ENCODE measurements at places on chromosomes 5 and 9. TPM values are rescaled to one million over a fixed set of nuclear protein-coding genes. Genes with fewer than 3 reads are reported as not detected.

GRCh38 chr5:154779105-154779504 lies 23.9 kb downstream of the LARP1 start:
- no peak for DNase-seq

DNA sequence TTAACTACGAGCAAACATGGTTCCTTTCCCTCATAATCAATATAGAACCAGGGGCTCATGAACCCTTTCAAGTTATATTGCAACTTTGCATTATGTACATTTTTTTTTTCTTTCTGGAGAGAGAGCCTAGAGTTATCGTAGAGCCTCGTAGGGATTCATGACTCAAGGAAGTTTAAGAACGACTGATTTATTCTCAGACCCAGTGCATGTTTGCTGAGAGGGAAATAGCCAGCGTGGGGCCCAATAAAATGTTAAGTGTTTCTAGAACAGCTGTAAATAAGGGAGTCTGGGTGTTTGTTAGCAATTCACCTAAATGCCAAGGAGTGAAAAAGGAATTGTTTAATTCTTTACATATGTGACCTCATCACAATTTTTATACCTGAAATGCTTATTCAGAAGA lies 119.0 kb upstream of the KLF9 start:
- DNase-seq: no peak

GRCh38 chr9:93009337-93010015 lies 49.0 kb upstream of the SUSD3 start:
- no peak for DNase-seq

GRCh38 chr9:19379283-19379682 lies 753 bp downstream of the RPS6 start:
- no peak for DNase-seq

GRCh38 chr5:160297004-160297403 lies 15.4 kb downstream of the CCNJL start:
- DNase-seq: no peak

GRCh38 chr5:80195837-80196400 lies 59.9 kb downstream of the SERINC5 start:
- DNase-seq: no peak

DNA sequence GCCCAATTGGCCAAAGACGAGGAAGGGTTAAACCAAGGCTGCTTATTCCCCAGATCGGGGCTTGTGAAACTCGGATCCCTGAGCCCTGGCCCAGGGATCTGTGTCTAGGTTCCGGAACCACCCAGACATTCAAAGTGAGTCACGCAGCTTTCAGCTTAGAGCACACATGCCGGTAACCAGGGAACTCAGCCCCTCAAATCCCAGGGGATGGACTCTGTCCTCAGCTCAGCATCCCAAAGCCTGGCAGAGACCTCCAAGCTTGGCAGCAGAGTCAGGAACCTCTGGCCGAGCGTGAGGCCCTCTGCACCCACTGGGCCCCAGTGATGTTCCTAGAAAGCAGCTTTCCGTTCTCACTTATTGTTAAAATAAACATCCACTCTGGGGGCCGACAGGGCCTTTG lies 5.1 kb downstream of the PNPLA7 start:
- DNase-seq: no peak

The CCNO gene
- 6.1 TPM for polyA plus RNA-seq

The FAM114A2 gene
- polyA plus RNA-seq: 22.3 TPM

DNA sequence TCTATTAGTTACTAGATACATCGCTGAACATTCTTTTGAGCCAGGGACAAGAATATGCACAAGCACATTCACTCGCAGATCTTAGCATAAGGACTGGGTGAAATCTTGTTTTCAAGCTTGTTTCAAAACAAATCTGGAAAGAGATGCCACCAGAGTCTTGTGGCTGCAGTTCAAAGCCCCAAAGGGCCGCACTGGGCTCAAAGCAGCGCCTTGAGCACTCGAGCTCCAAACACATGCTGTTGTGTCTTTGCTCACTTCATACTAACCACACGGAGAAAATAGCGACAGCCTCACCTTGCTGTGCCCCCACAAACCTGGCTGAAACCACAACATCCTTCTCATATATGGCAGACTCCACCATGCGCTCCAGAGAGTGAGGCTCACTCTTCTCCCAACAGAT lies 34.2 kb upstream of the IL7R start:
- DNase-seq: no peak

DNA sequence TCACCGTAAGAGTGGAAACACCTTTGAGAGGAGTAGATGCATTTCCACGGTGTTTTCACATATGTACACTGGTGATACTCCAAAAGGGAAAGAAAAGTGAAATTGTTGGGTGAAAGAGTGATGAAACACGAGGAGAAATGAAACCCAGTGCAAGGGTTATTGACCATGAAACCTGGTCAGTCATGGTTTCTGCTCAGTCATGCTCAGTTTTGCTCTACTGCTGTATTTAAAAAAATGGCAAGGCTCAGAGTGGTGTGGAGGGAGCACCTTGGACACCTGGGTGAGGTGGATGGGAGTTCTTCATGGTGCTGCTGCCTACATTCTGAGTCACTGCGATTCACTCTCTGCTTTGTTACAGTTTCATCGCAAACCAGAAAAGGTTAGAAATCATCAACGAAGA lies 32.3 kb downstream of the NTRK2 start:
- no peak for DNase-seq

The BAAT gene
- 0.13 TPM for polyA plus RNA-seq

DNA sequence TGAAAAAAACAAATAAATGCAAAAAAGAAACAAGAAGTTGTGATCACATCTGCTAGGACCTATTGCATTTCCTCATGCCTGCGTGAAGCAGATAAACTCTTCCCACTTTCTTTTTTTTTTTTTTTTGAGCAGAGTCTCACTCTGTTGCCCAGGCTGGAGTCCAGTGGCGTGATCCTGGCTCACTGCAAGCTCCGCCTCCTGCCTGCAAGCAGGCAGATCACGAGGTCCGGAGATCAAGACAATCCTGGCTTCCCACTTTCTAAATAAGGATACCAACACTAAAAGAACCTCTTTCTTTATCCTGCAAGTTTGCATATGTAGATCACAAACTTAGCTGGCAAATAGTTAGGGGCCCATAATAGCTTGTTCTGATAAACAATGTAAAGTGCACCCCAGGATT lies 128.6 kb downstream of the ASTN2 start:
- DNase-seq: no peak

DNA sequence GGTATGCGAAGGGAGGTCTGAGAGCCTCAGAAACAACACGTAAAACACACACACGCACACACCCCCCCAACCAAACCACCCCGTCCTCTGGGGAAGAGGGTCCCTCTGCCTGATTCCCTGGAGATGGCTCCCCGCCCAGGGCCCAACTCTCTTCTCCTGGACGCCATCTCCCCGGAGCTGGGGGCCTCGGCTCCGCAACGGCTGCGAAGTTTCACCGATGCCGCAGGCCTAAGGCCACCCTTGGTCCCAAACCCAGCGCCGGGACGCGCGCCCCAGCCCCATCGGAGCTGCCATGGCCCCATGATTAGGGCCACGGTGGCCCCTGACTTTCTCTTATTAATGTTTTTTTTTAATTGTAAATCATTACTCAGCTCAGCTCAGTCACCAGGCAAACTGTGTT lies 181.4 kb upstream of the TBCA start:
- no peak for DNase-seq

GRCh38 chr9:94679587-94679986 lies 40.3 kb upstream of the FBP1 start:
- no peak for DNase-seq

The SLIT3 gene
- 55.3 TPM for polyA plus RNA-seq

The EGFL7 gene
- polyA plus RNA-seq: 79.5 TPM

GRCh38 chr9:1319436-1319835 lies 269.3 kb downstream of the DMRT2 start:
- DNase-seq: no peak

- DNase-seq: no peak
Measured at GRCh38 chr9:133474853-133475252, 4.0 kb downstream of the SLC2A6 start.

The LCP2 gene
- 2.8 TPM for polyA plus RNA-seq

DNA sequence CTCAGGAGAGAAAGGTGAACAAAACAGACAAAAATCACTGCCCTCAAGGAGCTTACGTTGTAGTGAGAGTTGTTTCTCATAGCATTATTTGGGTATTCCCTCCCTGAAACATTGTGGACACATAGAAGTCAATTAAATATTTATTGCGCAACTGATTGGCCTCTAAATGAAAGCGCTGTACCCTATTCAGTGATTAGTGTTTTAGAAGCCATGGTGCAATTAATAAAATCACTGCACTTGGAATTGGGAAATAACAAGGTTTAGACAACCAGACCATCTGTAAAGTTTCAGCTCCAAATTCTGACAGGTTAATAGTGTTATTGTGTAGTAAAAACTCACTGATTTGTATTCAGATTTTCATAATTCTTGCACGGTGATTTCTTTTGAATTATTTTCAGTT lies 35.9 kb downstream of the TNPO1 start:
- DNase-seq: no peak

DNA sequence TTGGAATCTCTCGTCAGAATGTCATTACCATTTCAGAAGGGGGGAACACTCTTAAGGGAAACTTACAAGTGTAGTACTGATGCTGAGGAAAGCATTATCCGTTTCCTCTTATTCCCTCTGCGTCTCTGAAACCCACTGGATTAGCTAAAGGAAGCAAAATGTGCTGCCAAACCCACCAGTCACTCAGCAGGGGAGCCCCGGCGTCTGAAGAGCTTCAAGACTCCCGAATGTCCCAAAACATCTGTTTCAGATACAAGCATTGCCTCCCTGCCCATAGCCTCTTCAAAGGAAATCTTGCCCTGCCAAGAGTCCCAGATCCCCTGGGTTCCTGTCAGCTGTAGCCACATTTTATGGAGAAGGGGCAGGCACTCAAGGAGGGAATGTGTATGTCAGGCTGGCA lies 1.0 kb upstream of the HCN1 start:
- DNase-seq: no peak

- no peak for DNase-seq
Measured at GRCh38 chr9:99288830-99289229, 66.7 kb downstream of the SEC61B start.

DNA sequence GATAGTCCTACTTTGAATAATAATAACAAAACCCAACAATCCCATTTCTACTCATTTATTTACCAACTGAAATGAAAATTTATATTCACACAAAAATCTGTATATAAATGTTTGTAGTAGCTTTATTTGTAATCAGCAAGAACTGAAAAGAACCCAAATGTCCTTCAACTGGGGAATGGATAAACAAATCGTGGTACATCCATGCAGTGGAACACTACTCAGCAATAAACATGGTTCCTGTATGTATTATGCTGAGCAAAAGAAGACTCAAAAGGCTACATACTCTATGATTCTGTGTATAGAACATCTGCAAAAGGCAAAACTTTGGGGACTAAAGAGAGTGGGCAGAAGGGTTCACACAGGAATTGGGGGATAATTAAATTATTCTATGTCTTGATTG lies 136.1 kb upstream of the HAND1 start:
- no peak for DNase-seq

GRCh38 chr9:29044959-29045358 lies 1471.7 kb upstream of the C9orf72 start:
- DNase-seq: no peak

Data from left renal pelvis (tissue), 4 donors.